Activated CD4-positive, alpha-beta T cell treated with anti-CD3 and anti-CD28 coated beads, Interleukin-2, Interleukin-4, amounts not matched to agents 100 ng/mL and 50 ng/mL, durations not matched to agents 16 hours and 8 hours (primary cell): ENCODE measurements at places on chromosomes 3 and 15.

- no peak for DNase-seq
These were observed 302.1 kb upstream of the STT3B start for GRCh38 chr3:31230425-31231223.

GRCh38 chr3:122101646-122102045, 46.5 kb downstream of the CD86 start:
- peak; percentile 90 for DNase-seq

GRCh38 chr3:173401369-173401768, 3.8 kb downstream of the NLGN1 start:
- no peak for DNase-seq

- DNase-seq, result no peak
These were observed 266.0 kb upstream of the ICE2 start for GRCh38 chr15:60744826-60745460.

DNA sequence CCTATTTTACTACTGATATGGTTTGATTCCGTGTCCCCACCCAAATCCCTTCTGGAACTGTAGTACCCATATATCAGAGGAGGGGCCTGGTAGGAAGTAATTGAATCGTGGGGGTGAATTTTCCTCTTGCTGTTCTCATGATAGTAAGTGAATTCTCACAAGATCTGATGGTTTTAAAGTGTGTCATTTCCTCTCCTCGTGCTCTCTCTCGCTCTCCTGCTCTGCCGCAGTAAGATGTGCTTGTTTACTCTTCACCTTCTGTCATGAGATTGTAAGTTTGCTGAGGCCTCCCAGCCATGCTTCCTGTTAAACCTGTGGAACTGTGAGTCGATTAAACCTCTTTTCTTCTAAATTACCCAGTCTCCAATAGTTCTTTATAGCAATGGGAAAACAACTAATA, 81.2 kb upstream of the ZBTB20 start:
- DNase-seq, result no peak

GRCh38 chr3:71428841-71429596, 154.5 kb downstream of the FOXP1 start:
- no peak for DNase-seq

- no peak for DNase-seq
These were observed 12.1 kb downstream of the TSEN2 start for GRCh38 chr3:12496453-12496761.

GRCh38 chr3:5811016-5811415, 623.5 kb downstream of the EDEM1 start:
- no peak for DNase-seq

GRCh38 chr3:65561617-65562016, 477.1 kb downstream of the MAGI1 start:
- no peak for DNase-seq

GRCh38 chr3:158160958-158161357, 51.1 kb downstream of the RSRC1 start:
- no peak for DNase-seq

DNA sequence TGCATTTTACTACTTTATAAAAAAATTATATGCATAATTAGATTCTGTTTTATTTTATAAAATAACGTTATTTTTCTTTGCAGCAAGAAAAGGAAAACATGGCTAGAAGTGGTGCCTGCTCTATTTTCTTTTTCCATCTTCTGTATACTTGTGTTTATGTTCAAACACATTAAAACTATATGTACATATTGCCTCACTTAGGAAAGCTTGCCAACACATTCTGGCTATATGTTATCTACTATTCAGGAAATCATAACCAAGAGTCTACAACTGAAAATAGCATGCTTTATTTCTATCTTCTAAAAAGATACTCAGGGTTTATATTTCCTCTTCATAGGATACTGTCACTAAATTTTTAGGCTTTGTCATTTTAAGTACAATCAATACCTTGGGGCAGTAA, 90.2 kb upstream of the KCNMB2 start:
- no peak for DNase-seq

GRCh38 chr15:65259367-65259797, 27.3 kb downstream of the PARP16 start:
- no peak for DNase-seq
